ENCODE measurements at places on chromosomes 3 and 15.

DNA sequence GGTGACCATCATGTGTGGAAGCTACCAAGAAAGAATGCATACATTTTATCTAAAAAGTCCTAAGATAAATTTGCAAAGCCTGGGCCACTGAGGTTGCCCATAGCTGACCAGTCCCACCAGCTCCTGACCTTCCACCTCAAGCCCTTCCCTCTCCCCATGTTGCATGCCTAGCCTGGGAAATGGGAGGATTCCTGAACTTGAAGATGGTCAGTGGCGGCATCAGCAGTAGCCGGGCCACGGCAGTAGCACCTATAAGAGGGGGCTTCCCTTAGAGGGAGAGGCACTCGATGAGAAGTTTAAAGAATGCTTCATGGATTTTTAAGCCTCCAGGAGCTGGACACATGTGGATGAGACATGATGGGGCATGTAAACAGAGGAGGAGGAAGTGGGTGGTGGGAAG is 172.1 kb downstream of the KLF13 start:
- no peak for DNase-seq

DNA sequence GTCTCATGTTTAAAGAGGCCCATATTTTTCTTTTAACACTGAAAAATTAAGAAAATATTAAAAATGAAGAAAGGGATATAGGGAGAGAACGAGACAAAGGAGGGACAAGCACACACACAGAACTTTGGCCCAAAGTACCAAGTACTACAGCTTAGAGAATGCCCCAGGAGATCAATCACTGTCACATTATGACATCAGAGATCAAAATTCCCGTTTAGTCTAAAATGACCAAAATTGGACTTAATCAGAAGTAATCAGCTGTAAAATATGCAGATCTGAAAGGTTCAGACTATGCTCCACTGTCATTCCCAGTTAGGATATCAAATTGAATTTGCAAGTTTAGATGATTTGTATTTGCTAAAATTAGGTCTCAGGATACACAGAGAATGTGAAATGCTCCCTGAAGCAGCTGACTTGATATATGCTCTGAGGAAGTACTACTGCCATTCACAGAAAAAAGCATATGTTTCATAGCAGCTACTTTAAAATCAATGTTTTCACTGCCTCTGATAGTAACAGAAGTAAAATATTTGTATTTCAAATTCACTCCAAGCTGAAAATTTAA is 123.0 kb downstream of the PEAK1 start:
- no peak for DNase-seq

DNA sequence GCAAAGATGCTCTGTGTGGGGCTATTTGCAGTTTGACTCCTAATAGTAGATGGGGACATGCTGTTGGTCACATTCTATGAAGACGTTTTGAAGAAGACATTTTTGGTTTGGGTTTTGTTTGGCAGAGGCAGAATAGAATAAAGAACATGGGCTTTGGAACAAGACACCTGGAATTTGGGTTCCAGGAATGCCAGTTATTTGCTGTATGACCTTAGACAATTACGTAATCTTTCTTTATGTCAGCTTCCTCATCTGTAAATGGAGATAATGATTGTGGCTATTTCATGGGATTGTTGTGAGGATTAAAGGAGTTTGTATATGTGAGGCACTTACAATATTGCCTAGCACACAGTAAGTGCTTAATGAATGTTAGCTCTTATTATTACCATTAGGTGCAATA is 91.6 kb downstream of the MESD start:
- DNase-seq, result no peak

- no peak for DNase-seq
These were observed 90.1 kb downstream of the VGLL4 start for GRCh38 chr3:11553436-11554235.

DNA sequence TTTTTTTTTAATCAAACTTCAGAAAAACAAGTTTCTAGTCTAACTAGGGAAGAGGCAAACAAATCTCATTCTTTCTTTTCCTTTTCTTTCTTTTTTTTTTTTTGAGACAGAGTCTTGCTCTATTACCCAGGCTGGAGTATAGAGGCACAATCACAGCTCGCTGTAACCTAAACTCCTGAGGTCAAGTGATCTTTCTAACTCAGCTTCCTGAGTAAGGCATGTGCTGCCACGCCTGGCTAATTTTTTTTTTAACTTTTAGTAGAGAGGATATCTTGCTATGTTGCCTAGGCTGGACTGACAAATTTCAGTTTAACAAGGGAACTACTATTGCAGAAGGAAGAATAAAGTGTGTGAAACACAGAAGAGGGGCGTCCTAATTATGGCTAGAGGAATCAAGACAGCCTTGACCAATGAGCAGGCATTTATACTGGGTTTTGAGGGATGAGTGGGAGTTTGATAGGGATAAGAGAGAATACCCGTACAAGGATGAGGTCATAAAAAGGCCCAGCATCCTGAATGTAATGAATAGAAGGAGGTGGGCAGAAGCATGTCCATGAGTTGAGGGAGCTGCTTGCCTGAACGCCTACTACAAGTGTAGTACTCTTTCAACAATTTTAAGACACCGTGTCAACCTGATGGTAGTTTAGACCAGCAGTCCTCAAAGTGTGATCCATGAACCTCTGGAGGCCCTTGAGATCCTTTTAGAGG is 6.7 kb upstream of the ZFAND6 start:
- DNase-seq, result no peak

- no peak for DNase-seq
These were observed 47.3 kb upstream of the CCDC80 start for GRCh38 chr3:112688085-112688769.

- peak; percentile 93 for DNase-seq
These were observed 242.9 kb upstream of the BHLHE40 start for GRCh38 chr3:4736284-4736861.

GRCh38 chr15:73915082-73915481 is 11.2 kb upstream of the LOXL1 start:
- no peak for DNase-seq

GRCh38 chr3:136075218-136075808 is 109.8 kb downstream of the PPP2R3A start:
- DNase-seq, result peak; percentile 89

DNA sequence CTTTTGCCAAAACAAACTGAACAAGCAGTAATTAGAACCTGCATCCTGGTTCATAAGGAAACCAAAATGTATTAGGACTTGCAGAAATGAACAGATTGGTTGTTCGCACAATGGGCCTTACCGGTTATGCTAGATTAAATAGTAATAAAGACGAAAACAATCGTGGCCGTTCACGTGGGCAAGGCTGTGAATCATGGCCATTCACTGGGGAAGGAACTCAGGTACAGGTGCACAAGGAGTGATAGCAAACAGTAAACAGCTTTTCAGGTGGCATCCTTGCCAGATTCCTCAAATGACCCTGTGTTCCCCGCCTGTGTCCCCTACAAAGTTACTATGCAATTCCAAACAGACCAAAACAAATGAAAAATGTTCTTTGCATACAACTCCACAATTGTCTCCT is 8.2 kb downstream of the LRIG1 start:
- peak; percentile 83 for DNase-seq

DNA sequence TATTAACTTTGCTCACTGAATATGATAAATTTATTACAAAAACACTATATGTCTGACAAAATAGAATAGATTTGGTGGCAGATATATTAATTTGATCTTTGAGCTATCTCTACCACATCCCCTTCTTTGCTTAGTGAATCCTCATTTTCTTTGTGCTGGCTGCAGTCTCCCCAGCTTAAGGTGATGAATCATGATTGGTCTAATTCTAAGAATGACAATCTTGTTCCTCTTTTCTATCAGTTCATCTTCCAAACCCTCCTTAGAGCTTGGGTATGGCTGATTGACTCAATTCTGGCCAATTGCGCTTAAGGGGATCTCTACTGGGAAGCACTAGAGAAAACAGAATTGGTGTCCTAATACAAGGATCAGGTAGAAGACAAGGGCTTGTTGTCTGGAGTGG is 309.6 kb upstream of the GOLIM4 start:
- DNase-seq, result no peak

DNA sequence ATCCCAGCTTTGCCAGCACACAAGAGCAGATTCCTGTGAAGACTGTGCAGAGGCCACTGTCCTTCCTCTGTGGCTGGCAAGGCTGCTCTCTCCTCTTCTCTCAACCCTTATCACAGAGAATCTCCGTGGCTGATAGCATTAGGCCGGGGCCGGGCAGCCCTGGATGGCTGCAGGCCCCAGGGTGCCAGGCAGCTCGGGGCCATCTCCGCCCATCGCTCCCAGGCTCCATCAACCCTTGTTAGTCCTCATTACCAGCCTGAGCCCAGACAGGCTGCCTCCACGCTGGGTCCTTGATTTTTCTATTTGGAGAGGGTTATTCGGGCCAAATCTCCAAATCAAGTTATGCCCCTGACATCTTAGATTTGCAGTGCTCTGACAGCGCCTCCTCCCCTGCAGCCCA is 39.1 kb downstream of the MRPL46 start:
- no peak for DNase-seq

DNA sequence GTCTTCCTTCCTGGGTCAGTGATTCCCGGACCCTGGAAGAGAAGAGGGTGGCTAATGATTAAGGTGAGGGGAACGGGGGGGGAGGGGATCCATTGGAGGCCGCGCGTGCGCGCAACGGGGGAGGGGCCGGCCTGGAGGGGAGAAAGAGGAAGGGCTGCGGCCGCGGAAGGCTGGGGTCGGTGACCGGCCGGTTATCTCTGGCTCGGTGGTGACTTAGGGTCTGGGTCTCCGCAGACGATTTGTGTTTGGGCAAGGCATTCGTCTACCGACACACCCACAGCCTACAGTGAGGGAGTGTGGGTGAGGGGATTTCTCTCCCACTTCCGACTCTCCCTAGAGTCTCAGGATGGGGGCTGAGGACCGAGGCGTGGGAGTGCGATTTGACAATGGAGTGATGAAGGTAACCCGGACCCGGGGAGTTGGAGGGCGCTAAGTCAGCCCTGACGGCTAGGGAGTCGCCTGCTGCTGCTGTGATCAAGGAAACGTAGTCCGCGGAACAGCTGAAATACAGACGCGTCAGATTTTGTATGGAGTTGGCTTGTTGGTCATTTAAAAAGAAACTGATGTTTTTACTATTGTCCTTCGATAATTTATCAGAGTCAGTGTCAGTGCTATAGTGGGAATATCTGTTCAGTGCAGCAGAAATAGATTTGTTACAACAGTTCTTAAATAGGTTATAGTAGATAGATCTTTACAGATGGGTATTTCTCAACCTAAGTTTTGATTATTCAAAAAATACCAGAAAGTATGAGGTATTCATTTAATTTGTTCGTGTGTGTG is 733 bp downstream of the RNF111 start:
- peak; percentile 67 for DNase-seq

DNA sequence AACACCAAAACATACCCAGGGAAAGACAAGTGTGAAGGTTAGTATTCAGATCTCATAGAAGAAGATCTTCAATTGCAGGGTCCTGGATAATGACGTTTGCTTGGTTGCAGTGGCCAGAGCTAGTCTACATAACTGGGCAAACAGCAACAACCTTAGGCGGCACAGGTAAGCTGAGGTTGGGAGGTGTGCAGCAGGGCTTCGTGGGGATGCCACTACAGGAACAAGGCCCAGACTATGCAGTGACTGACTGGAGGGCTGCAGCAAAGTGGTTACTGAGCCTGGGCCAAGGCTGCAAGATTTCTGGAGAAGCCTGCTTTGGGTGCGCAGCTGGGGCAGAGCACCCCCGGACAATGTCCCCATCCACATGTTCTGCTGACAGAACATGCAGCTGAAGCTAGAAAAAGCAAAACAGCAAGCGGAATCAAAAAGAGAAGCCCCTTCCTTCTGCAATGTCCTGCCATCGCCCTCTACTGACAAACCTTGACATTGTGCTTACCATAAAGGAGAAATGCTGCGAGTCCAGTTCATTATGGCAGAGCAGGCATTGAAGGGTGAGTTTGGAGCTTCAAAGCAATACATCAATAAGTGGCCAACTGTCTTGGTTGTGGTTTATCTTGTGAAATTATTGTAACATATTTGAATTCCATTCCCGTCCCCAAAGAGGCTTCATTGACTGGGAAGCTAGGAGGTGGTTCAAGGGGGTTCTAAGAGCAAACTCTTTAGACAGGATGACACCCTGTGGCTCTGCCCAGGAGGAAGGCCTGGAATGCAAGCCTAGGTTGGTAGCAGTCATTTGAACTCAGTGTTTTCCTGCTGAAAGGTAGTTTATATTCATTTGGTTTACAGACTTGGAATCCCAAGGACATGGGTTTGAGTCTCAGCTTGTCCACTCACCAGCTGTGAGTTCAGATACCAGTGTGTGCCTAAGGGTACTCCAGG is 217.0 kb downstream of the PDCD6IP start:
- DNase-seq, result peak; percentile 10

GRCh38 chr3:112498914-112499711 is at the start of gene BTLA:
Gene BTLA (minus strand): TSS chr3:112499472. CDS start chr3:112499358, 114 bp downstream.
- no peak for DNase-seq

DNA sequence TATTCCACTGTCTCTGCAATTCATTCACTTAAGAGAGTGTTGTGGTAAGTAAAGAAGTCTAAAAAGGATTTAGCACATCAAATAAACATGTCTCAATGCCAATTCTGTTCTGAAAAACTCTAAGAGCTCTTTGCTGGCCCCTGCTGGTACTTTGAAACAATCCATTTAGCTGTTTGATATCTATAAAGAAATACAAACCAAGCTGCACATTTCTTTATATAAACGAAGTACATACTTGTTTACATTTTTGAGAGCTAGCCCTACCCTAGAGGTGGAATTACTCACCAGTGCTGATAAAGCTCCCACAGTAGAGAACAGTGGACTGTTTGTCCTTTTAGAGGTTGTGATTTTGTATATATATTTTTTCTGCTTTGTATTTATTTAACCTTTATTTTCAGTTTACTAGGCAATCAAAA is 75.5 kb downstream of the NEDD4 start:
- DNase-seq, result peak; percentile 80

DNA sequence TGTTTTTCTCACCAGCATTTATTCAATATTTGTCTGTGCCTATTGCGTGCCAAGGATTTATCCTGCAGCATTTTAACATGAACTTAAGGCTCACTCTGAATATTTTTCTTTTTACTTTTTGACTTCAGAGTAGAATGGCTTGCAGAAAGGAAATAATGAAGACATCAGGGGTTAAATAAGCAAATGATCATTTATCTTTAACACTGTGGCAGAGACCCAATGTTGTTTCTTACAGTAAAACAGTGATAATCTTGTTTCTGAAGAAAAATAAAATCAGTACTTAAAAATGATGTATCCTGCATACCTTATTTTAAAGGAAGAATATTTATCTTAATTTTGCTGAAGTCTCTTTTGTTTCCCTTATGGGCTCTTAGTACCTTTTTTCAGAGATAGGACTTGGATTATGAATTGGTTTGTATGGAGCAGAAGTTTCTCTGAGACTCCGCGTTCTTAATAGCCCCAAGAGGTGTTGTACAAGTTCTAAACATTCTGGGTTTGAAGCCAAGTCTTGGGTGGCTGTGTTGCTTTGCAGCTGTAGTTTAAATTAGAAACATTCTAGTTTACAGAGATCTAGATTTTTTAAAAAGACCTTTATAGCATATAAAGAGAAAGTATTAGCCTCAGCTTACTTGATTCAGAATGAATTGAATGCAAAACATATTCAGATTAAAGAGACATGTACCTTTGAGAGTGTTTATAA is 40.5 kb downstream of the COL6A6 start:
- DNase-seq, result no peak

Data from dermis blood vessel endothelial cell (primary cell).